ENCODE measurements at places on chromosomes 7 and 10.

DNA sequence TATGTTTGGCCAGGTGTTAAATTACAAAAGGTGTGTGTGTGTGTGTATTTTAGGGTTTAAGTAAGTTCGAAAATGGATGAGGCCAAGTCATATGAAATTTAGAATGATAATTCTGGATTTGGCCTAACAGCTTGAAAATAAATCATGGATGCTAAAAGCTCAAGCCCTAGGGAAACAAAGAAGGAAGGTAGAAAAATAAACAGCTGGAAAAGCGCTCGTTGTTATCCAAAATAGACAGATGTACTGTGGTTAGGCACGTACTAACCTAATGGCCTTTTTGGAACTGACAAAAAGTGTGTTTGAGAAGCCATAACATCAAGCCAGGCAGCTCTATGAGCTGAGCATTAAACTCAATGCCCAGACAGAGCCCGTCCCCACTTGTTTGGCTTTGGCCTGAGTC lies 17.5 kb upstream of the PALS2 start:
- DNase-seq, result no peak

DNA sequence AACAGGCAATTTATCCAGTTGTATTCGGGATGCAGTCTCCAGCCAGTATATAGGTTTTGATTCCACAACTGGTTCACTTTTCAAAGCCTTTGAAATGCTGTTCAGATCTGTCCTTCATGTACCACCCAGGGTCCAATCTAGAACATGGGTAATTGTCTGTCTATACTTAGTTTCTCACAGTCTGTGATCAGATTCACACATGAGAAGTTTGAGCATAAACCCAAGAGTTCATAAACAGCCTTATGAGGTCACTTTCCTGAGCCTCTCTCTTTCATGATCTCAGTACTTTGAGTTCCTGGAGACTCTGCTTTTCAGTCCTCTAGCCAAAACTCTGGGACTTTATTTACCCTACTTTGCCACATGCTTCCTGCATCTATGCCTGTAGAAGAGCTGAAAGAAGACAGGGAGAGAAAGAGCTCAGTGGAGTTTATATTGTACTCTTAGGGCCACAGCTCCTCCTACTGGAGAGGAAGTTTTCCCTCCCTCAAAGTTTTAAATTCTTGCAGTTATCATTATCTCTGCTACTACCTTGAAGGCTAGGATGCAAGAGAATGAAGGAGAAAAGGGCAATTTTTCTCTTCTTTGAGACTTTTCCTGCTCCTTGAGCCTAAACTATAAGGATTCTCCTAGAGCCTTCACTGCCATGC lies 172.0 kb downstream of the ZEB1 start:
- no peak for DNase-seq

GRCh38 chr10:30059209-30060107 lies at the start of gene JCAD:
JCAD (minus strand) TSS chr10:30059586; CDS start chr10:30047812, 11,774 bp downstream.
- peak; percentile 24 for DNase-seq

DNA sequence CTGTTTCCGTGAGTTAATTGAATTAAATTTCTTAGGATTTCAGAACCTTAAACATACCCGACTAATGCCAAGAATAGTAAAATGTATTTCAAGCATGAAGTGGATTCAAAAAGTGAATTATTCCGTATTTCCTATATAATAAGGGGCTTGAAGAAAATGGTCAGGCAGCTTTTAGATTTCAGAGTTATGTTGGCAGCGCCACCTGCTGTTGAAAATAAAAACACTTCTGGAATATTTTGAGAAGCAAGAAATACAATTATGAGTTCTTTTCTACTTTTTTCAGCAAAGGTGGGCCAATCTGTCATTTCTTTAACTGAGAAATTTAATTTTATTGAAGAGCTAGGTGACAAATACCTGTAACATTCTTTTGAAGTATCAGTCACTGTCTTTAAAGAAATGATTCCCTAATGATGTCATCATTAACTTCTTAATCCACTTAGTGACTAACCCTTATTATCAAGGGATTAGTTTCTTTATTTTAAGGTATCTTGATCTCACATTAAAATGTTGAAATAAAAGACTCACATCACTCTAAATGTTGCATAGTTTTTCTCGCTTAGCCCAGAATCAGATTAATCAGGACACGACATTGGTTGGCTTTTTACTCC lies 36.6 kb upstream of the AGR3 start:
- DNase-seq, result no peak

- peak; percentile 76 for DNase-seq
These were observed 412.2 kb upstream of the ZMIZ1 start for GRCh38 chr10:78656417-78657162.

DNA sequence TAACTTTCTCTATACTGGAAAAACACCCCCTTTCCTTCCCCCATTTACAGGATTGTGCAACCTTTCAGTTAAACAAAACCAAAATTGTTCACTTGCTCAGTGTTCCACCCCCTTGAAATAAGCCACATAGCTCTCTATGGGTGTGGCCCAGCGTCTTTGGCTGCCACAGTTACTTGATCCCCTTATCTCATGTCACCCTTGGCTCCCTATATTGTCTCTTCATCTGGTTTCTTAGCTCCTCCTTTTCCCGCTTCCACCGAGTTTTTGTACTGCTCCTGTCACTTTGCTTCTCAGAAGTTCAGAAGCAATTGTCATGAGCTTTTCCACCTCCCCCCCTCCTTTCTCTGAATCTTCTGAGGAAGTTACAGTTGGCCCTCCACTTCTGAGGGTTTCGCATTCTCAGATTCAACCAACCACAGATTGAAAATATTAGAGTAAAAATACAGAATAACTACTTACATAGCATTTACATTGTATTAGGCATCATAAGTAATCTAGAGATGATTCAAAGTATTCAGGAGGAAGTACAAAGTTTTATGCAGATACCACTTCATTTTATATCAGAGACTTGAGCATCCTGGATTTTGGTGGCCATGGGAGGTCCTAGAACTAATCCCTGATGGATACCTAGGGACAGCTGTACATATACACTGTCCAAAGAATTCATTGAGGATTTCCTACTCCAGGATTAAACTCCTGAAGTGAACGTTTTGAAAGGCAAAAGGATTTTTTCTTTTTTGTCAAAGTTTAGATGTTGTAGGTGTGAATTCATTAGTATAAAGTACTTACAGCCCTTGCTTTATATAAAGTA lies 60.4 kb downstream of the ADD3 start:
- no peak for DNase-seq

GRCh38 chr7:1401011-1401410 lies 58.3 kb downstream of the MICALL2 start:
- no peak for DNase-seq

DNA sequence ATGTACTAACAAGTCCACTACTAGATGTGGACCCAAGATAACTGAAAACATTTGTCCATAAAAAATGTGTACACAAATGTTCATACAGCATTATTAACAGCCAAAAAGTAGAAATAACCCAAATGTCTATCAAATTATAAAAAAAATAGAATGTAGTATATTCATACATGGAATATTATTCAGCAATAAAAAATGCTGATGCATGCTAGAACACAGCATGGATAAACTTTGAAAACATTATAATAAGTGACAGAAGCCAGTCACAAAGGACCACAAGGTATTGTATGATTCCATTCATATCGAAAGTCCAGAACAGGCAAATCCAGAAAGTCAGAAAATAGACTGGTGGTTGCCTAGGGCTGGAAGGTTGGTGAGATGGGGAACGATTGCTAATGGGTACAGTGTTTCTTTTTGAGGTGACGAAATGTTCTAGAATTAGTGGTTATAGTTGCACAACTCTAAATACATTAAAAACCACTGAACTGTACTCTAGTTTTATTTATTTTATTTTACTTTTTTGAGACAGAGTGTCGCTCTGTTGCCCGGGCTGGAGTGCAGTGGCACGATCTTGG lies 43.3 kb upstream of the ANLN start:
- no peak for DNase-seq

Measured in NCI-H2227 treated with DMSO at 0.1 percent for 48 hours (cell line).